ENCODE measurements at places on chromosomes 5 and 9. TPM values are rescaled to one million over a fixed set of nuclear protein-coding genes. Genes with fewer than 3 reads are reported as not detected.
A peak's percentile ranks its signal among the peaks of the same experiment; 100 is the strongest.

PCDHGC3 gene
- total RNA-seq = 54.1 TPM

ORM2 gene
- 0.77 TPM for total RNA-seq

TRIO gene
- 349 TPM for total RNA-seq

CLINT1 gene
- 81.6 TPM for total RNA-seq

FBP1 gene
- total RNA-seq = 0.36 TPM

PCDHGA8 gene
- 0.18 TPM for total RNA-seq

TMEM232 gene
- total RNA-seq = 0.21 TPM

CTXN3 gene
- total RNA-seq = not detected

RFESD gene
- total RNA-seq = 2.2 TPM

SPTLC1 gene
- 58.8 TPM for total RNA-seq

FCN2 gene
- total RNA-seq = not detected

LCN9 gene
- total RNA-seq = not detected

SLC6A19 gene
- 0.23 TPM for total RNA-seq

FBP2 gene
- total RNA-seq = not detected

EXOSC3 gene
- 45.3 TPM for total RNA-seq

ARAP3 gene
- 2.5 TPM for total RNA-seq

GRXCR2 gene
- not detected for total RNA-seq

PCDHB15 gene
- total RNA-seq = 0.15 TPM

POU5F2 gene
- total RNA-seq = 0.39 TPM

MOB3B gene
- 0.03 TPM for total RNA-seq

DNA sequence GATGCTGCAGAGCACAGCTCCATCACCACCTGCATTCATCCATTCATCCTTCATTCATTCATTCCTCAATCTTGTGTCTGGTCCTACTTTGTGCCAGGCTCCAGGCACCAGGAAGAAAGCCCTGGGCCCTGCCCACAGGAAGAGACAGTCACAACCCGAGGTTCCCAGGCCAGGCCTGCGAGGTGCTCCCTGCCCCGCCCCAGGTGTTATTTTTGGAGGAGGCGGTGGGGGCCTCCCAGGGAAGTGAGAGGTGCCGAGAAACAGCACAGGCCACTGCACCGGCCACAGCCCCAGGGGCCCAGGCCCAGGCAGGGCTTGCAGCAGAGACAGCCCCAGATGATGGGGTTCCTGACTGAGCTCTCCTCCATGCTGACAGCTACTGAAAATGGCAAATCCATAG lies 33.4 kb downstream of the VAV2 start:
- DNase-seq = no peak

DNA sequence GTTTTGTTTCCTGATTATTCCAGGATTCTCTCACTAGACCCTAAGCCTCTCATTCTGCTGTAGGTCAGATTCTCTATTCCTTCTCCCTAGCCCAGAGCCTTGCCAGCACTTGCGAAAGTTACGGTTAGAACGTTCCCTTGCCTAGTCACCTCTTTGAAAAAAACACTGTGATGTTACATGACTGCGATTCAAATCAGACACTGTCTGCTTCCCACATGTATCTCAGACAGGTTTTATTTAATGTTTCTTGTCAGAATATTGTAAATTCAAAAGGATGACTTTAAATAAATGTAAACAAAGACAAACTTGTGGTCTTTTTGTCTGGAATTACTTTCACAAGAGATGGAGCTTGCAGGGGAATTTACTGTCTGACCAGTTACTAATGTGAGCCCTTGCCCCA lies 116.5 kb upstream of the OTULINL start:
- DNase-seq = no peak

GRCh38 chr9:137237759-137238726 lies 3.0 kb upstream of the TUBB4B start:
- DNase-seq = no peak

- no peak for DNase-seq
These were observed 435.8 kb upstream of the PAPPA start for GRCh38 chr9:115717711-115718173.

GRCh38 chr5:139391570-139392323 lies 2.0 kb upstream of the MZB1 start:
- DNase-seq = no peak

- no peak for DNase-seq
These were observed 47.2 kb downstream of the NIPAL4 start for GRCh38 chr5:157506981-157507780.

GRCh38 chr5:14197056-14197455 lies 53.9 kb downstream of the TRIO start:
- no peak for DNase-seq

DNA sequence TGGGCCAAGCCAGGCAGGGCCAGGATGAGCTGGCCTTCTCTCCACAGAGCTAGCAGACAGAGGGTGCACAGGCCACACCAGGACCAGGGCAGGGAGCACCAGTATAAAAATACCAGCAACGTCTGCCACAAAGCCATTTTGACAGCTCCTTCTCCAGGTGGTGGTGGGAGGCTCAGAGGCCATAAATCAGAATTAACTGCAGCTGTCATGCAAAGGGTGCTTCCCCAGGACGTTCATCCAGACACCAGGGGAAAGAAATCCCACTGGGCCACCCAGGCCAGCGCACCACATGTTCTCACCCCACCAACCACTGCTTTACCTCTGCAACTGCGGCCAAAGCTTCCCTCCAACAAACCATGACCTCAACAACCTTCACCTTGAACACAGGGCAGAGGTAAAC lies 403.7 kb upstream of the TRPC7 start:
- DNase-seq = no peak

DNA sequence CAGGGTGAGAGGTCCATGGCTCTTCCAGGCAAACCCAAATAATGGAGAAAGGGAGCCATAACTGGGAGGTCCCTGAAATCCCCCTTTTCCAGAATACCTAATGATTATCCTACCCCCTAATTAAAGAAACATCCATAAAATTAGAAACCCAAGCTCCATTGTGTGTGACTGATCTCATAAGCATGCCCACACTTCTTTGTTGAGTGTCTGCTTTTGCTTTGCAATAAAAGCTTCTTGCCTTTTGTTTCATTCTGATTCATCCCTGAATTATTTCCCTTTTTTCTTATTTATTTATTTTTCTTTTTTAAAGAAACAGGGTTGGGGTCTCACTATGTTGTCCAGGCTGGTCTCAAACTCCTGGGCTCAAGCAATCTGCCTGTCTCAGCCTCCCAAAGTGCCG lies 33.1 kb downstream of the BTF3 start:
- DNase-seq = no peak

GRCh38 chr5:40594811-40595210 lies 84.9 kb upstream of the PTGER4 start:
- DNase-seq = no peak

GRCh38 chr5:132953710-132954109 lies 9.7 kb downstream of the AFF4 start:
- no peak for DNase-seq

GRCh38 chr5:10421896-10422691 lies 19.6 kb upstream of the ROPN1L start:
- DNase-seq = no peak

- DNase-seq = no peak
These were observed 29.1 kb downstream of the TRIO start for GRCh38 chr5:14172149-14172795.

DNA sequence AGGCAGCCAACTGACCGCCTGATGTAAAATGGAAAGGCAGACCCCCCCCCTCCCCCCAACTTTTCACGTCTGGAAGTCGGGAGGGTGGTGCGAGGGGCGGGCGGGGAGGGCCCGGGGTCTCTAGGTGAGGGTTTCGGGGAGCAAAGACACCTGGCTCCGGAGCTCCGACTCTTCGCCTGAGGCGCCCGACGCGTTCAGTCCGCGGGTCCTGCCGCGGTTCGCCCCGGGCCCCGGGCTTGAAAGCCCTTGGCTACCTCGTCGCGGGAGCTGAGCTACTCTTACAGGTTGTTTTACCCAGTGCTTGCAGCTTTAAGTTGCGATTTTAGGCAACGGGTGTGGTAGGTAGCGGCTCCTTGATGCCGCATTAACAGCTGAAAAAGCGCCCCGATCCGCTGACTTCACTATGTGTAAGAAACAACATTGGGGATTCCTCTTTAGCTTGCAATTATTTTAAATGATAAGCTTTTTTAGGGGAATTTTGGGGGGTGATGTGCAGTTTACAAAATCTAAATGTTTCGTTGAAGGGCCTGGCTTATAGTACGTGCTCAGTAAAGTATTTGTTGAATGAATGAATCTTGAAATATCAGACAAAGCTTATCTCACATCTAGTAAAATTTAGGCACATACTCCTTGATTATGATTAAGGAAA lies 722 bp downstream of the CDC42SE2 start:
- no peak for DNase-seq

GRCh38 chr5:178668579-178668978 lies 41.7 kb upstream of the CLK4 start:
- DNase-seq = no peak

DNA sequence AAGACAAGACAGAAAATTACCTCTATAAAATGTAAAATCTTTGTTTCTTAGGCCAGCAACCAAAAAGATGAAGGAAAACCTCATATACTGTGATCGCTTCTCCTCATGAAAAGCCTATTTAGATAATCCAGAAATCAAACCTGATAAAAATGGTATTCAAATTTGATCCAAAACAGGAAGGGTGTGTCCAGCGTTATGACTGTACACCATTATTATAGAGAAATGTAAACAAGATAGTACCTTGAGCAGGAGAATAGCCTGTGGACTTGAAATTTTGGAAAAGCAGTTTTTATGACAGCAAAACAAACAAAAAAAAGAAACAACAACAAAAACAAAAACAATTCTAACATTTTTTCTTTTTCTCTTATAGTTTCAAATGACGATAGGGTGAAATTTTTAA lies 1382.8 kb upstream of the CDH9 start:
- no peak for DNase-seq

DNA sequence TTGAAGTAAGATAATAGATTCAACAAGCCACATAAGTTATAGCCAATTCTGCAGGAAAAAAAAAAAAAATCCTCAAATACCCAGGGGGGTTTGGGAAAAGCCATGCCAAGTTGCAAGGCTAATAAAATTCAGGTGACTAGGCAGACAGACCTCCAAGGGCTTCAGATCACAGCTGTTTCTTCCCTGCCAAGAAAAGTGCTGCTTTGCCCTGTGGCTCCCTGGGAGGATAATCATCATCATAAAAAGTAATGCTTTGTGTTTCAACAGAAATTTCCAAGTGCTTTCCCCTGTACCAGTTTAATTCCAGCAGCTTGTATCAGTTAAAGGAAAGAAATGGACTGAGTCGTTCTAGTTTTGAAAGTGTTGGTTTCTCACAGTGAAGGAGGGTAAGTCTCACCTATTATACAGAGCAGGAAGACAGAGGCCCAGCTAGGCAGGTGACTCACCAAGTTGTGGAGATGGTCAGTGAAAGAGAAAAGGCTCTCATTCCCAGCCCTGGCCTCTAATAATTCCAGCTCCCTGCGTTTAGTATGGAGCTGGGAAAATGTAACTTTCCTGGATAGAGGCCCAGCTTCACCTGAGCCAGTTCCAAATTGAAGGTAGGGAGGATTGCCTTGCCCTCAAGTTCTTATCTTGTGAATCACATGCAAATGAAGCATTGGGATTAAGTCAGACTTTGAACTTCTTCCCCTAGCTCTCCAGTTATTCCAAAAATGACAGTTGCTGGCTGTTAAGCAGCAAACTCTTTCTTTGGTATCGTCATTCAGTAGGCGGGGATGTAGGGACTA lies 263.4 kb downstream of the GRIA1 start:
- no peak for DNase-seq

DNA sequence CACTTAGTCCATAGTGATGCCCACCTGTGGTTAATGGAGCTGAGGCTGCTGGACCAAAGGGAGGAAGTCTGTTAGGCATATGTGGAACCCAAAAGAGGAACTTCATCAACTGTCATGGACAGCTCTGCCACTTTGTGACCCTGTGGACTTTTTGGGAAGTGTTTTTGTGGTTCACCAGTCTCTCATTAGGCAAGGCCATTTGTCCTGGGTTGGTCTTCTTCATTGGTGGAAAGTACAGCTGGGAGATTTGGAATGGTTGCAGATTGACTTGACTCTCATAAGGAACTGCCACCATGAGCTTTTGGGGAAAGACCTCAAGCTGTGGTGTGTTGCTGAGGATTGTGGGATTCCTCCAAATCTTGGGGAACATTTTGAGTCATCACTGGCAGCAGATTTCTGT lies 31.9 kb upstream of the IL12B start:
- no peak for DNase-seq

- peak; percentile 81 for DNase-seq
These were observed 19.2 kb downstream of the GSN start for GRCh38 chr9:121286973-121287741.

DNA sequence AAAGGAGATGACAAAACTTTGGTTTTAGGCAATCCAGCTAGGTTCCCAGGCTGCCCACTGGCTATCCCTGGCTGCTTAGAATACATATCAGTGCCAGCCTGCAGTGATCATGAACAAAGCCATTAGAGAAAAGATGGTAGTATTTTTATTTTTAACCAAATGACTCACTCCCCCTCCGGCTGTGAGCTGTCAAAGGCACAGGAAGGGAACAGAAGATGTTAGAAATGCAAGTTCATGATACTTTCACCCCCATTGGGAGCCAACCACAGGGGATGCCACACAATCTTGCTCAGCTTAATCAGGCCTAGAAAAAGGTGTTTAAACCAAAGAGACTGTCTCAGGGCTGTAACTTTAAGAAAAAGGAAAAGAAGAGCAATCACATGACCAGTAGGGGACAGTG lies 70.3 kb upstream of the ASTN2 start:
- DNase-seq = no peak

GRCh38 chr9:8429157-8429556 lies 629.6 kb upstream of the DMAC1 start:
- DNase-seq = no peak

DNA sequence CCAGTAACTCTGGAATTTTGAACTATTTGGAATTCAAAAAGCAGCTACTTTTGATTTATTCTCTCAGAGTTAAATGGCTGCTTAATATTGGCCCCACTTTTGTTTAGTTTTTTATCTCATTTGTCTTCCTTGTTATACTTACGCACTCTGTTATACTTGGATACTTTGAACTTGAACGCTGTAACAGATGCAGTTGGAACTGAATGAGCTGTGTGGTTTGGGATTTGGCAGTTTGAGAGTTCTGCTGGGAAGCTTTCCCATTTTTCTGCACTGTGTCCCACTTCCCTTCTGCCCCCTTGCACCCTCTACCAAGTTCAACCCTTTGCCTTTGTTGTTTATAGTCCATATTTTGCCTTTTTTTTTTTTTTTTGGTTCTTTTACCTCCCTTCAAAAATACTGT lies 3.8 kb downstream of the RHOBTB3 start:
- DNase-seq = no peak

DNA sequence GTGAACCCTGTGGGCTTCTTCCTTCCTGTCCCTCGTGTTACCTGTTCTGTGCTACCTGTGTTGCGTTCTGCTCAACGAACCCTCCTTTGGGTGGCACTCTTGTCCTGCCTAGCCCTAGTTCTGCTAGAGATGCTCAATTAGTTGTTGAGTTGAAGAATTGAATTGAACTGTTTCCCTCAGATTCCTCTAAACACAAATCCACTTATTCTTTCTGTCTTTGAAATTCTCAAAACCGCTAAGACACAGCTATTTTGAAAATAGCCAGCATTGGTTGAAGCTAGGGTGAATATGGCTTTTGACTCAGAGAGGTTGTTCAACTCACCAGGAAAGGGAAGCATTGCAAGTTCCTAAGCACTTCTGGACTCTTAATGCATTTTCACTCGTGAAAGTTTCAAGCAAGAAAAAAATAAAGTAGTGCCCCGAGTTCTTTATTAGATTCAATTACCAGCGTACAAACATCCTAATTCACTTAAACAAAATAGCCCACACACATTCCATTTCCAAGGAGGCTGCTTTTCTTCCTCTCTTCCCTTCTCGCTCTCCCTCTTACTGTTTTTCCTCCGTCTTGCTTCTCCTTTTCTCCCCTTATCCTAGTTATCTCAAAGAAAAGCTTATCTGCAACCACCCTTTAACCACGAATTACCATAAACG lies 642 bp upstream of the ITGA1 start:
- no peak for DNase-seq
